Stimulated activated naive CD4-positive, alpha-beta T cell (primary cell): ENCODE measurements at places on chromosomes 1 and 21.

DNA sequence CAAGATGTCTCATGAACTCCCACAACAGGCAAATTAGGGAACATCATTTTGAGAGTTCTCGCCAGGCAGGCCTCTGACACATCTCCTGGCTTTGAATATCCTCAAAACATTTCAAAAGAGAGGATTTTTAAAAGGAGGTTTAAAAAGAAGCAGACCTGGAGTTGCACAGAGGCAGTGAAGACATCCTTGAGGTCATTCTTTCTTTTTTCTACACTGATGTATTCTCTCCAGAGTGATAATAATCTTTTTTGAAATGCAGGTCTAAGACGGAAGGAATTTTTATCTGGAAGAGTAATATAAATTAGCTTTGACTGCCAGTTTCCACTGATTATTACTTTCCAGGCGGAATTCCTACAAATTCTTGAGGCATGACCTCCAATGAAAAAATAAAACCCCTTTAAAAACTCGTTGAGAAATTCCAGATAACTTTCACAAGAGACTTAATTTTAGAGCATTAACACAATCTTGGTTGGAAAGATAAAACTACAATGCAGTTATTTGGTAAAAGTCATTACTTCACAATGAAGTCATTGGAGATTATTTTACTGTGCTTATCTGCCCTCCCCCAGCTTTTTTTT is 125.0 kb downstream of the LYPLAL1 start:
- no peak for DNase-seq

GRCh38 chr1:24909388-24909898 is 20.6 kb downstream of the RUNX3 start:
- DNase-seq: no peak

GRCh38 chr1:113917400-113918082 is 11.6 kb upstream of the HIPK1 start:
- DNase-seq: no peak

DNA sequence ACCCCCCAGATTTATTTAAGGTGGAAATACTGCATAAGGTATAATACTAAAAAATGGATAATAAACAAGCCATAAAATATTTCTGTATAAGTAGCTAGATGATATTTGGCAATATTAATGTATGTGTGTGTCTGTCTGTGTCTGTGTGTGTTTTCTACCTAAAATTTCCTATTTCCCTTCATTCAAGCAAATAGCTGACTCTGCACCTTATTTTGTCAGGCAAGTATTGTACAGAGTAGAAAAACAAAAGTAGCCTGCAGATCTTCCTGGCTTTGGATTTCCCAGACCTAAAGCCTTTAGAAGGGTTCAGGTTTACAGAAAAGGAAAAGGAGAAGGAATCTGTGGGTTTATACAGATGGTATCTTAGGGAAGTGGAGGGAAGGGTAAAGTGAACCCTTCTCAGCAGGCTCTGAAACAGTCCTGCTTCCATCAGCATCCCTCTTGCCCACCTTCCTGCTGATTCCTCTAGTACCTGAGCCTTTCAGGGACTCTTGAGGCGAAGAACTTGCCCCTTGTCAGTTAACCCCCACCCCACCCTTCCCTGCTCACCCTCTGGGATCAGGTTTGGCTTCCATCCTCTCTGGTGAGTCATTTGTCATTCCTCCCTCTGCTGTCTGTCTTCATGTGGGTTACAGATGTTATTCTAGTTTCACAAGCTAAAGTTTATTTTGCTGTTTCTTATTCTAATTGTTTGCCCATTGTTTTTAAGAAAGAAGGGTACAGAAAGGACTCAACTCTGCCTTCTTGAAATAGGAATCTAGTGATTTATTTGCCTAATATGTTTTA is 21.7 kb upstream of the RGS16 start:
- no peak for DNase-seq

DNA sequence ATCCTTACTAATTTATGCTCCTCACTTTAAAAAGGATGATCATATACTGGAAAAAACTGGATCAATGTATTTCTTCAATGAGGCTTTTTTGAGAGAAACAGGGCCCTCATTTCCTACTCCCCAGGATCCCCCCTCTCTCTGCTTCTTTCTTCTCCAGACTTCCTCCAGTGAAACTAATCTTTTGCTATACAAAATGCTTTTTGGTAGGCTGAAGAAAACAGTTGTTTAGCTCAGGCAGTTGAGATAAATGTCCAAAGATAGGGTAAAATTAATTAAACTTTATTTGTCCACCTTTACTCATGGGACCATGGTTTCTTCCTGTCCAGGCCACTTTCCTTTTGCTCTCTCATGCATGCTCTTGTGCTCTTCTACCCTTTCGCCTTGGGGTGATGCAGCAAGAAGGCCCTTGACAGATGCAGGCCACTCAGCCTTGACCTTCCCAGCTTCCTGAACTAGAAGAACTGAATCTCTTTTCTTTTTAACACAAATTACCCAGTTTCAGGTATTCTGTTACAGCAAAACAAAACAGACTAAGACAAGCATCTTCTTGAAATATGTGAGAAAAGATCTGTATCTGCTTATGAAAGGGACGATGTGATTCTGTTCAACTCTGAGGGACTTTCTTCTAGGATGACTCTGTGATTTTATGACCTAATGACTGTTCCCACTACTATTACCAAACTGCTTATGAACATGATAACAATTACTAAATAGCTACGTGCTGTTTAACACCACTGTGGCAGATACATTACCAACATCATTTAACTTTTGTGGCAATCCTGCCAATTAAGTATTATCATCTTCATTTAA is 63.7 kb downstream of the NVL start:
- no peak for DNase-seq

DNA sequence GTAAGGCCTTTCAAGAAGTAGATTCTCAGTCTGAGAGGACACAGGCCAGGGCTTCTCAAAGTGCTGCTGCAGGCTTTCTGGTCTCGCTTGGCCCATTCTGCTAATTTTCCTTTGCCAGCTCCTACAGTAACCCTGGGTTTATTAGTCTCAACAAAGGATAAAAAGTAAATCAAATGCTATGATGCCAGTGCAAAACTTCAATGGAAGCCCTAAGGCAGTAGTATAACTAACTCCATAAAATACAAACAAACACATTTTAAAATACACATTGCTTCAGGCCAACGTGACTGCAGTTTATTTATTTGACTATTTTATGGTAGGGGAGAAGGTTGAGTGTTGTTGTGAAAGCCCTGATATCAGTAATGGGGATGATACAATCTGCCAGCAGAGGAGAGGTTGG is 89.6 kb downstream of the NRDC start:
- DNase-seq: no peak

DNA sequence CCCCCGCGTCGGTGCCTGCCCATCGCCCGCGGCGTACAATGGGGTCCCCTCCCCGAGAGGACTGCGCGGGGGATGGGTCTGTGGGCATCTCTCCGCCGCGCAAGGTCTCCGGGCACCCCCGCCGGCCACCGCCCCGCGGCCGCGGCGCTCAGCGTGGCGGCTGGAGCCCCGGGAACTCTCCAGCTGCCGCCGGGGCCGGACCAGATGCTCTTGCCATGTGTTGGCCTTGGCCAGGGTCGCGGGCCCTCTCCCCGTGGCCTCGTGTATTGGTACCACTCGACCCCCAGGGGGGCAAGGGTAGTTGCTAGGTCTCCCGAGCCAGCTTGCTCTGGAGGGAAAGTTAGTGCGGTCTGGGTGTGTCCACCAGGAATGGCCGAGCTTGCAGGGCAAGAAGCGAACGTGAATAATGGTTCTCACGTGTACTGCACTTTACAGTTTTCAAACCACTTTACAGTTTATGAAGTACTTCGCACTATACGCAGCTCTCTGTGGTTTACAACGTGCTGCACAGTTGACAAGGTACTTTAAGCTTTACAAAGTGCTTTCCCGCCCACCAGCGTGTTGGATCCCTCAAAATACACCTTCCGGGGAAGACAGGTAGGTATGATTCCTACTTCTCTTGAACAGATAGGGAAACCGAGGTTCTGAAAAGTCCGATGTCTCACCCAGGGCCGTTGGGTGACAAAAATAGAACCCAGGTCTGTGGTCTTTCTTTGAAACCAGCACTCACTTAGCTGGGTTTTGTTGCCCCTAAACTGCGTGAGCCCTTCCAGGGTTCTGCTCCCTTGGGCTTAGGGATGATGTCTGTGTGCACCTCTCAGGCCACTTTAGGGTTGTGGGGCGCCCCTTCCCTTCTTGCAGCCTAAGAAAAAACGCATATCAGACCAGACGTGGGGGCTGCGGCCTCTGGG is 1.2 kb downstream of the EPHB2 start:
- DNase-seq: no peak

- no peak for DNase-seq
Observed at GRCh38 chr1:34792424-34792823, 375 bp upstream of the GJA4 start.

- DNase-seq: no peak
Observed at GRCh38 chr1:6730880-6731279, 29.3 kb upstream of the DNAJC11 start.

DNA sequence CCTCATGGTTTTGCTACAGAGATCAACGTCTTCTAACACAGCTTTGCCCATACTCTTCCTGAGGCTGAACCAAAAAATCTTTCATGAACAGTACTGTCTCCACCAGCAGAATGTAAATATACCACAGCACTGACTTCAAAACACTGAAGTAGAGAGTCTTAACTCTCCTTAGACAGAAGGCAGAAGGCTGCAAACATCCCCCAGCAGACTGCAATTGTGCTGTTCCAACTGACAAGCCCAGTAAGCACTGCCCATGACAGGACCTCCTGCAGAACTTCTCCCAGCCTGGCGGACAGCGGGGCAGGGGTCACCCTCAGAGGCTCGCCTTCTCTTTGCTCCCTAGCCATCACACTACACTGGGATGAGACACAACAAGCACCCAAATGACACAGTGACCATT is 218.7 kb downstream of the RERE start:
- DNase-seq: no peak

DNA sequence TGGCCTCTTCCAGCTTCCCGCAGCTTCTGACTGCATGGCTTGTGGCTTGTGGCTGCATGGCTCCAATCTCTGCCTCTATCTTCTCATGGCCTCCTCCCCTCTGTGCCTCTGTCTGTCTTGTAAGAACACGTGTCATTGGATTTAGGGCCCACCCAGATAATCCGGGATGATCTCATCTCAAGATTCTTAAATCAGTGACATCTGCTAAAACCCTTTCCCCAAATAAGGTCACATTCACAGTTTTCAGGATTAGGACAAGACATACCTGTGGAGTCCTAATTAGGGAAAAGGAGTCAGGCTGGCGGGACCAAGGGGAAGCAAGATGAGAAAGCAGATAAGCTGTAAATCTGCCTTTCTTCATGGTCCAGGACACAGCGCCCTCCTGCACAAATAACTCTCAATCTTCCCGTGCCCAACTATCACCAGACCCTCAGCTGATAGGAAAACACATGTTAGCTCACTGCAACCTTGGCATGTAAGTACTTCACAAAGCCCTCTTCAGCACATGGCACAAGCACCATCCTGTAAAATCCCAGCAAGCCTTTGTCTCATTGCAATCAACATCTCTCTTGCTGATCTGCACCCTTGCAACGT is 82.2 kb downstream of the SPSB1 start:
- DNase-seq: no peak

GRCh38 chr1:178973652-178974101 is 52.0 kb upstream of the FAM20B start:
- DNase-seq: no peak

DNA sequence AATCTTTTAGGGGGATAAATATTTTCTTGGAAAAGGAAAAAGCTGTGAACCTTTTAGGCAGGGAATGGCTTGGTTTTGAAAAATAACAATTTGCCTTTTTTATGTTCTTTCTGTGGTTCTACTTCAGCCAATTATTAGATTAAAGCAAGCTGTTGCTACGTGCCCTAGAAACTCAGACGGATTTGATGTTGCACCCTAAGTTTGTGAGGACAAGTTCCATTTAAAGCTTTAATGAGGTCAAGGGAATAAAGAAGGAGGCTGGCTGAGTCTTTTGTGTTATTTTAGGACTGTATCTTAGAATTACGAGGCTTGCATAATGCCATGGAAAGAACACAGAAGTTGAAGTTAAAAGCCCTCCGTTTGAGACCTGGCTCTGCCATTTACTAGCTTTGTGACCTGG is 216.9 kb downstream of the NUF2 start:
- DNase-seq: no peak

DNA sequence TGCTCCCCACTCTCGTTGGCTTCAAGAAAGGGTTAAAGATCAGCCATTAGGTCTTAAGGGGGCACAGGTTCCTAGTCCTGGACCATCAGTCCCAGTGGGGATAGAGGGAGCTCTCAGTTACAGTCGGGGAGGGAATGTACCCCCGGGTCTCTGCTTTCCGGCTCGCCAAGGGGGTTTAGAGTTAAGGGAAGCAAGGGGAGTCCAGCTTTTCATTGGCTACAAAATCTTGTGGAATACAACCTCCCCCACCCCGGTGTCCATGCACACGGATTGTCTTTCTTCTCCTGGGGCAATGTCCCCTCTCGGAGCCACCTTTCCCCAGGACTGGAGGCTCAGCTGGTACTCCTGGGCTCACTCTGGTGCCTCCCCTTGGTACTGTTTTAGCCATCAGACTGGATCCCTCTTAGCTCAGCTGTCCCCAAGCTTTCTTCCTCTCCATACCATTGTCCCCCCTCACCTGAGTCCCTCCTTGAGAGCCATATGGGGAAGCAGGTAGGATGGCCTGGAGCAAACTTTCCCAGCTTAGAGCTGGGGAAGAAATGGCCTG is at the start of gene A3GALT2:
TSS of gene A3GALT2 (minus strand) at position 480 of the 547 bp plus-strand sequence. CDS start at position 480, 0 bp downstream.
- DNase-seq: no peak

DNA sequence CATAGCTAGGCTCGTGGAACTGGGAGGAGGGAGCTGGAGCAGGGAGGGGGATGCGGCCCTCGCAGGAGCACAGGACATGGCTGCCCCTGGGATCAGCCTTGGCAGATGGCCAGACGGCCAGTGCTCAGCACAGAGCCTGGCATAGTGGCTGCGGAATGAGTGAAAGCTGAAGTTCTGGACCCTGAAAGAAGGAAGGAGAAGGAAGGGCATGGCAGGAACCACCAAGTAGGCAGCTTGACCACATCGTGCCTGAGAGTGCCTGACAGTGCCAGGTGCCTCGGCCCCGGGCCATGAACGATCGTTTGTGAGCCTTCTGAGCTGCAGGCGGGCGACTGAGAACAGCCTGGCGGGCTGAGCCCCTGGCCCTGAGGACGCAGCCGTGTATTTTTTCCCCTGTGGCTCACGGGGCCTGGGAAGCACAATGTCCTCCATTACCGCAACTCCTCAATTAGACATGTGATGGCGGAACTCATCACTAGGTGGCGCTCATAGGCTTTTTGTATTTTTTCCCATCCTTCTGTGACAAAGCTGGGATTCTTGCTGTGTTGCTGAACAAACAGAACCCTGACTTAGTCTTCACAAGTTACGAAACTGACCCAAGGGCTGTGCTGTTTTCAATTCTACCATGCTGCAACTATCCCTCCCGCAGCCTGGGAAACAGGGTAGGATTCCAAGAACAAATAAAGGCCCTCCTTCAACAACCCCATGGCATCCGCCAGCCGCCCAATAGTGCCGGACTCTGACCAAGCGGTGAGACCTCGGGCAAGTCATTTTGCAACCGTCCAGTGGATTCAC is 29.9 kb upstream of the TMEM61 start:
- peak; percentile 11 for DNase-seq

DNA sequence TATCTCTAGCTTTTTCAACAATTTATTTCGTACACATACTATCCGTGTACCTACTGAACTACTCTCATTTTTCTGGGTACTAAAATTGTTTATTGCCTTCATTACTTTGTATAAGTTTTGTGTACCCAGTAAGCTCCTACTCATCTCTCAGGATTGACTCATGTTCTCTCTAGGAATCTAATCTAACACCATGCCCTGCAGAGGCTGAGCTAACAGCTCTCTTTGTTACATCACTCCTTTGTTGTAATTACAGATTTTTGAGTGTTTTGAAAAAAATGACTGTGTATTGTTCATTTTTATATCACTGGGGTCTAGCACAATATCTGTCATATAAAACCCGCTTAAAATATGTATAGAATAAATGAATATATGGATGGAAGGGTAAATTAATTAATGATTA is 167.1 kb downstream of the ATP6V1G3 start:
- DNase-seq: no peak

GRCh38 chr1:14468751-14469150 is 129.7 kb upstream of the KAZN start:
- no peak for DNase-seq
